ENCODE measurements at places on chromosomes 12 and 14.

GRCh38 chr14:63431466-63431865, 111.7 kb downstream of the PPP2R5E start:
- DNase-seq: no peak

- DNase-seq: peak; percentile 41
Observed at GRCh38 chr12:49615725-49616124, 7.6 kb upstream of the PRPF40B start.

DNA sequence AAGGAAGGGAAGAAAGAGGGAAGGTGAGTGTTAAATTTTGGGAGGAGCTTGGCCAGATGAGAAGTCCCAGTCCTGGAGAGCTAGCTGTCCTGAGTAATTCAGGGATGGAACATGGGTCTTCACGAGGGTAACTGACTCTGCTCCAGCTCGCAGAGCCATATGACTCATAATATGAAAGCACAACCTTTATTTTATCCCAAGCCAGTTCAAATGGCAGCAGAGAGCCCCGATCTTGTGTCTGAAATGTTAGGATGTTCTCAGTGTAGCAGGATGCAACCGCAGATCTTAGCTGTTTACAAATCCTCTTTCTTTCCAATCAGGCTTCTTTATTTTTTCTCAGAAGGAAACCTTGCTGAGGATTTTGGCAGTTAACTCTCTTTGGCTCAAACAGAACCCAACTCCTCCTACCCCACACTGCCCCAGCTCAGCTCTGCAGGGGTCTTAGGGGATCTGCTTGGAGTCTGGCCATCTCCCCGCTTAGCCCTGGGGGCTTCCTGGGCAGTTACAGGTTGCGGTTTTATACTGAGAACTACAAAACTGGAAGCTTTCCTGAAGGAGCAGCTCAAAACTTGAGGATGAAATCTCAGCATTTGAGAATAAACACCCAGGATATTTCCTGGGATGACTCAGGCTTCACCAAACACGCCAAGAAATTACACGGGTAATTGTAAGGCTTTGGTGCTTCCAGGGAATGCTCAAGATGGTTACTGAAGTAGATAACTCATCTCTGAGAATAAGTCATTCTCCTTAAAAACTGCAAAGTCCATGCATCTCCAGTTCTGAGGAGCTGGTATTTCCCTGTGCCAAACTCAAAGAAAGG, 92.5 kb downstream of the VCPKMT start:
- DNase-seq: peak; percentile 80

DNA sequence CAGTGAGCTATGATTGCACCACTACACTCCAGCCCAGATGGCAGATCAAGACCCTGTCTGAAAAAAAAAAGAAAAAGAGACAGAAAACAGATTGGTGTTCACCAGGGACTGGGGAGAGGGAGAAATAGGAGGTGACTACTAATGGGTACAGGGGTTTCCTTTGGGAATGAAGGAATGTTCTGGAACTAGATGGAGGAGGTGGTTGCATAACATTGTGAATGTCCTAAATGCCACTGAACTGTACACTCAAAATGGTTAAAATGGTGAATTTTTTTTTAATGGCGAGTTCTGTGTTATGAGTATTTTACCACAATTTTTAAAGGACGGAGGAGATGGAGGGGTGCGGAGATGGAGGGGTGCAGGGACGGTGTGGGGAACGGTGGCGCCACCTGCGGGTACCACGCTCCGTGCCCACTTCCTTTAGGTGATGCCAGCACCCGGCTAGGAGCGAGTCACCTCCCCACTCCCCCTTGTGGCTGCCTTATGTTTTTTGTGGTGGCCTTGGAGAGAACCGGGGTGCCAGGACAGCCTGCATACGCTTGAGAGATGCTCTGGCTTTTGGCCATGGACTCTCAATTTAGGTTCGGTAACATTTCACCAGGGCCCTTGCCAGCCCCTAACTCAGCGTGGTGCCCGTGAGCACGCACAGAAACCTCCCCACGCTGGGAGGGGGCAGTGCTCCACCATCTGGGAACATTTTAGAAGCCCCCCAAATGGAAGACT, 16.1 kb downstream of the UBC start:
- peak; percentile 20 for DNase-seq

DNA sequence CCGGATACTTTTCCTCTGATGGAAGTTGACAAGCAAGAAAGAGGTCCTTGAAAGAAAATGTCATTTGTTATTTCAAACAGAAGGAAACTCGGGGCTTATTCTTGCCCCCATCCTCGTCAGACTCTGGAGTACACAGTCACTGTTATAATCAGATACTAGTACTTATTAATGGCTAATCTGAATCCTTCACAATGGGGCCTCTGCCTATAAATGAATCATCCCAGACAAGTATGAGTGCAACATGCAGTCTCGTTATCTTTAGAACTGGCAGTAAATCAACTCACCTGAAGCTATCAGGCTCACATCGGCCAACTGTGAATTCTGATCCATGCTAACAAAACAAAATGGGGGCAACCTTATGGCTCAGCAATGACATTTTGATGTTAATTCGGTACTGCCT, 216.7 kb downstream of the GRIN2B start:
- DNase-seq: no peak

DNA sequence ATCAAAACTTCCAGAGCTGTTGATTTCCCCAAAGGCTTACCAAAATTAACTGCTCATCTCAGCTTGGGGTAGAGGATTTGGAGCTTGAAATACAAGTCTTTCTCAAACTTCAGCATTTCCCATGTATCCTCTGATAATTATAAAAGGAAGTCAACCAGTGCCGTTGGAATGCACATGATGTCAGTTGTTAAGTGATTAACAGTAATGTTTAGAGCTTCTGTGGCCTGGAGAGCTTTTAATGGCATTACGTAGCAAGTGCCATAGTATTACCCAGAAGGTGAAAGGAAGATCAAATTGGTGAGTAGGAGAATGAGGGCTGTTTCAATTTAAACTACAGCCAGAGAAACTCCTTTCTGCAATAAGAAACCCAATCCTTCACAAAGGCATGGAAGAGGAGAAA, 62.5 kb upstream of the PTPRR start:
- peak; percentile 77 for DNase-seq

DNA sequence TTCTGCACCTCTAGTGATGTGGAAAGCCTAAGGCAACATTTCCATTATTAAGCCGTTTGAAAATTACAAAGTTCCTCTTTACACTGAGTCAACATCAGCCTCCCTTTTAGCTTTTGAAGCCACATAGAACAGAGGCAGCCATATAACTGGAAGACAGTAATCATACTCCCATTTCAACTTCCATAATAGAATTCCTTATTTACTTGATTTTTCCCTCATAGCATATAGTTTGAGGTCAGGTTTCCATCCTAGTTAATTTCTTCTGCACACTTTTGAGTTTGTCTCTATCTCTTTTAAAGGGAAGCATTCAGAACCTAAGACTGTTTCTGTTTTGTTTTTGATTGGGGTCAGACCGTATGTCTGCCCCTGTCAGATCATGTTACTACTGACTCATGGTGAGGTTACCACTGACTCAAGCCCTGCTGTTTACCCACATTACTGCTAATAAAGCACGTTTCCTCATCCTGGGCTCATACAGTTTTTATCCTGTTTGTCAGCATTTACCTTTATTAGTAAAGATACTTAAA, 161.0 kb downstream of the SLC38A4 start:
- peak; percentile 89 for DNase-seq

DNA sequence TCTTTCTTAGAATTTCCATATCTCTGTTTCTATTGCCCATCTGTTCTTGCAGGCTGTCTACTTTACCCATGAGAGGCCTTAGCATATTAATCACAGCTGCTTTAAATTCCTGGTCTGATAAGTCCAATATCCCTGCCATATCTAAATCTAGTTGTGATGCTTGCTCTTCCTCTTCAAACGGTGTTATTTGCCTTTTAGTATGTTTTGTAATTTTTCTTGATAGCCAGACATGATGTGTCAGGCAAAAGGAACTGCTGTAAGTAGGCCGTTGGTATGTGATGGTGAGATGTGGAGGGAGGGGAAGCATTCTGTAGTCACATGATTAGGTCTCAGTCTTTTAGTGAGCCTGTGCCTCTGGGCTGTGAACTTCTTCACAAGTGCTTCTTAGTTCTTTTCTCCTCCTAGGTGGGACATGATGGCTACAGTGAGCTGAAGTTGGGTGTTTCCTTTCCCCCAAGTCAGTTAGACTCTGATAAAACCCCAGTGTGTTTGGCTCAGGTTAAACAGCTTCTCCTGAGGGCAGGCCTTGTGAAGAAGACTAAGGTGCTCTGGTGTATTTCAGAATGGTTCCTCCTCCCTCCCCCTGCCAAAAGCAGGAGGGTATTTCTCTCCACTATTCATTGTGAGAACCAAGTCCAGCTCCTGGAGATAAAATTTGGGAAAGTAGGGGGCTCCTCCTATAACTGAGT, 195.9 kb upstream of the PARP11 start:
- peak; percentile 15 for DNase-seq

DNA sequence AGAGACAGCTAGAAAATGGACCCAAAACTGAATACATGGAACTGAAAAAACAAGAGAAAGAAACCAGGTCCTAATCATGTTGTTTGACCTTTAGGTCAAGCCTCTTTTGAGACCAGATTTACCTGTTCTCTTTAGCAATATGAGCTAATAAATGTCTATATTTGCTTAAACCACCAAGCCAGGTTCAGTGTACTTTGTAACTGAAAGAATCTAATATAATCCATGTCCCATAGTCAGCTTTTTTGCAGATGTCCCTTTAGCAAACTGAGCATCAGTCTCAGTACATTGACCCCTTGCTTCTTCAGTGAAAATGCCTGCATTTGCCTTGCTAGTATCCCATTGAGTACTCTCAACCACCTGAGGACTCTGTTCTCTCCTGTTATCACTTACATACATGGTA, 61.7 kb downstream of the PLCZ1 start:
- DNase-seq: no peak

- no peak for DNase-seq
Observed at GRCh38 chr14:36998686-36999085, 173.7 kb downstream of the SLC25A21 start.

- DNase-seq: no peak
Observed at GRCh38 chr12:20722142-20722541, 27.0 kb downstream of the SLCO1C1 start.

GRCh38 chr12:52415870-52416750, 10.0 kb upstream of the KRT82 start:
- DNase-seq: peak; percentile 87

GRCh38 chr12:72304751-72305150, 32.6 kb downstream of the TRHDE start:
- no peak for DNase-seq

DNA sequence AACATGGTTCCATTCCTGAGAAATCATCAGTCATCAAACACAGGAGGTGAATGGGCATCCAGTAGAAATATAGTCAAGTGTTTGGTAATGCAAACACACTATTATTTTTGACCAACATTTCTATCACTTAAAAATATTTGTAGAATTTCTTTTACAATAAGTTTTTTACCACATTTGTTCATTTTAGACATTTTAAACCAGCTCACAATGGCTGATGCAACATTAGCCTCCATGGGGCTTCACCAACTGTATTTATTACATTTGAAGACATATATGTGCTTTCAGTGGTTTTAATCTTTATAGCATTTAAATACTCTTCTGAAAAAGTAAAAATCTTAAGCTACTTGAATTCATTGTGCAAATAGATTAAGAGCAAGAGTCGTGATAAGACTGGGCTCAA, 1201.4 kb upstream of the TMEM132C start:
- DNase-seq: no peak

- DNase-seq: peak; percentile 63
Observed at GRCh38 chr12:21912318-21912717, 28.9 kb downstream of the ABCC9 start.

- DNase-seq: no peak
Observed at GRCh38 chr14:74661726-74662450, 49.9 kb upstream of the LTBP2 start.

DNA sequence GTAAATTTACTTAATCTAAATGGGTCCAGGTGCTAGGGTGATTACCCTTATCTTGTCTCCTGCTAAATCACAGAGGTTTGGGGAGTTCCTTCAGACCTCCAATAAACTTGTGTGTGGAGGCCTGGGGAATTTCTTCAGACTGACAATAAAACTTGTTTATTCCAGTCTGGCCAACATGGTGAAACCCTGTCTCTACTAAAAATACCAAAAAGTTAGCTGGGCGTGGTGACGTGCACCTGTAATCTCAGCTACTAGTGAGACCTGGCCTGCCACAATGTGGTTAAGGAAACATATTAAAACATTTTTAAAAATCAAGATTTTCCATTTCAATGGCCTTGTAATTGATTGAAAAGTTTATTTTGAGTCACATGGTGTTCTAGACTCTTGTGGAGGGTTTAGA, 126.9 kb upstream of the FGD4 start:
- no peak for DNase-seq

GRCh38 chr14:80636071-80636470, 305.5 kb downstream of the CEP128 start:
- no peak for DNase-seq

DNA sequence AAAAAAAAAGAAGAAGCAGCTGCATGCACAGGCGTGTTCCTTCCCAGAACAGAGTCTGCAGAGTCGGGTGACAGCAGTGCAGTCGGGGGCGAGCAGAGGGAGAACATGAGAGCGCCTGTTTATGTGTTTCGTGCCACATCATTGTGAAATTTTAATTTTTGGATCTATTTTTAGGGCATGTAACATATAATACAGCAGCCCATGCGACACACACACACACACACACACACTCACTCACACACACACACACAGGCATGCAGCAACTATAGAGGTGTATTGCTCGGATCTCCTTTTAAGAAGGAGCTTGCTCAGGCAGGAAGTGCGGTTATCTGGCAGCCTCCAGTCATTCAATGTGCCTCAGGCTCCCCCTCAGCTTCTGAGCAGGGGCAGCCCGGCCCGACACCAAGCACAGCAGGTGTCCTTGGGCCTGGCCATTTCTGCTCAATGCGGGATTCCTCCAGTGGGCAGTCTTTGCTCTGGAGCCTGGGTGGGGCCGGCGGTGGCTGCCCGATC, 71.8 kb downstream of the ZNF664 start:
- DNase-seq: no peak

GRCh38 chr14:87465770-87466169, 527.2 kb downstream of the GALC start:
- no peak for DNase-seq

GRCh38 chr12:22518060-22518719, 26.2 kb downstream of the C2CD5 start:
- peak; percentile 5 for DNase-seq

DNA sequence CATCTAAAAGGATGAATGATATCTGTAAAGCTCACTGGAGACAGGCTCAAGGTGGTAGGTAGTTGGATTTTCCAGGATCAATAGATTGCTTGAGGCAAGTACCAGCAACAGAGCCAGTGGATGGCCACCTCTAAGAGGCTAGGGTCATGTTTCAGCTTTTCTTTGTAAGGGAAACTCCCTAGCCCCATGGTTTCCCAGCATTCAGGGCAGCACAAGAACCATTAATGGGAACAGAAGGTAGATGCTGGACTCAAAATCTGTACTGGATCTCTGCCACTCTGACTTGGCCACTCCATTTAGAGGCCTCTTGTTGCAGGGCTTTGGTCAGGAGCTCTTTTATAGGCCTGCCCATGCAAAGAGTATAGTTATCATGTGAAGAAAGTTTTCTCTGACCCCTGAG, 76.1 kb upstream of the DYRK2 start:
- no peak for DNase-seq

DNA sequence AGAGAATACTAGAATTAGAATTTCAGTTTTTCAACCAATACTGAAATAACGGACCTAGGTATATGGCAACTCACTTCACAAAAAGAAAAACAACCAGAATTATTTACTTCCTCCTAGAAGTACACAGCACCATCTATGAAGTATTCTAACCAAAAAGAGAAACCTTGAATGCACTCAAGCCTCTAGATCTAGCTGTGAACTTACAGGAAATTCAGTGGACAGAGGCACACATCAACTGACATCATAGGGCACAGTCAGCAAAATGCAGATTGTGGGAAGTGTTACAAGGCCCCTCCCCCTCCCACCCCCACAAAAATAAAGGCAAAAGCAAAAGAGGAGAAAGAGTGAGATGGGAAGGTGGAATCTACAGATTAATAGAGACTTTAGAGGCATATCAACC, 102.4 kb downstream of the TMTC1 start:
- no peak for DNase-seq
